Activated naive CD8-positive, alpha-beta T cell treated with anti-CD3 and anti-CD28 coated beads, Interleukin-2, amount 50 U/mL, for 16 hours (primary cell): ENCODE measurements at places on chromosomes 2 and 18.

- DNase-seq, result no peak
Observed at GRCh38 chr18:55407774-55408535, 180.0 kb downstream of the TCF4 start.

- DNase-seq, result no peak
Observed at GRCh38 chr2:18762667-18763066, 173.3 kb upstream of the NT5C1B start.

DNA sequence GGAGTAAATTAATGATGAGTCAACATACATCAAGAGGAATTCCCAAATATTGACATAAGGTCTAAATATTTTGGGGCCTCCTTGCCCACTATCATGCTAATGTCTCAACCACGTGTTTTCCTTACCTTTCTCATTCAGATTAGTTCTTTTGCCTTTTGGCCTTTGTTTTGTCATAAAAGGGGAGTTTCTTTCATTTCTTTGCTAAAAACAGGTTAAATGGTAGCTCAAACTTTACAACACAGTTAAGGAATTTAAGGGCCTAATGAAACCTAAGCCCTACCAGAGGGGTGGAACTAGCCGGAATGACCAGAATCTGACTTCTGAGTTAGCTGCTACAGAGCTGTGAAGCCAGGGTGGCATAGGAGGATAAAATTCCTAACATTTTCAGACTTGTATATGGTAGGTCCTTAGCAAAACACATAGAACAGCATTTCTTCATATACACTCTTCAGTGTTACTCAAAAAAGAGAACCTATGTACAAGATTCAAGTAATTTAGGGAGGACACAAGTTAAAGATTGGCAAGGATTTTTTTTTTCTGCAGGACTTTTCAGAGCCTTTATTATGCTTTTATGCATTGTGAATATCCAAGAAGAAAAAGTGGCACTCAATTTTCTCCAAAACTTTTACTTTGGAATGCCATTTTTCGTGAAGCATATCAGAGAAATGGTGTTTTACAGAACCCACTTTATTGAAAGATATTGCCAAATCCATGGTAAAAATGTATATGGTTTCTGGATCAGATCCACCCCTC is 633.1 kb downstream of the ARHGAP15 start:
- DNase-seq, result no peak

GRCh38 chr2:195575879-195576401 is 81.1 kb upstream of the SLC39A10 start:
- no peak for DNase-seq

DNA sequence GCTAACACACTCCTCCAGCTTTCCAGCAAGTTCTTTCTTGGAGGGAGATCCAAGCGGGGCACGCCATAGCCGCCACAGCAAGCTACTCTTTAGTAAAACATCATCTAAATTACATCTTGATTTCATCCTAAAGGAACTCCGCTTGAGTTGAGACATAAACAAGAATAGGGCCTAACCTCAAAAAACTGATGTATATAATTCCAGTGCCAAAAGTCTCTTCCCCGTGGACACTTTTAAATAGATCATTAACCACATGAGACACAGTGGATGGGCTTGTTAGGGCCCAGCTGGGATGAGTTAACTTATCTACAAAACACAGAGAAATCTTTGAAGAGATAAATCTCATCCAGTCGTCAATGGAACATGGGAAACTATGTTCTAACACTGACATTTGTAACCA is 20.8 kb upstream of the MLPH start:
- DNase-seq, result no peak

- DNase-seq, result no peak
Observed at GRCh38 chr2:215357660-215358059, 45.8 kb downstream of the ATIC start.

DNA sequence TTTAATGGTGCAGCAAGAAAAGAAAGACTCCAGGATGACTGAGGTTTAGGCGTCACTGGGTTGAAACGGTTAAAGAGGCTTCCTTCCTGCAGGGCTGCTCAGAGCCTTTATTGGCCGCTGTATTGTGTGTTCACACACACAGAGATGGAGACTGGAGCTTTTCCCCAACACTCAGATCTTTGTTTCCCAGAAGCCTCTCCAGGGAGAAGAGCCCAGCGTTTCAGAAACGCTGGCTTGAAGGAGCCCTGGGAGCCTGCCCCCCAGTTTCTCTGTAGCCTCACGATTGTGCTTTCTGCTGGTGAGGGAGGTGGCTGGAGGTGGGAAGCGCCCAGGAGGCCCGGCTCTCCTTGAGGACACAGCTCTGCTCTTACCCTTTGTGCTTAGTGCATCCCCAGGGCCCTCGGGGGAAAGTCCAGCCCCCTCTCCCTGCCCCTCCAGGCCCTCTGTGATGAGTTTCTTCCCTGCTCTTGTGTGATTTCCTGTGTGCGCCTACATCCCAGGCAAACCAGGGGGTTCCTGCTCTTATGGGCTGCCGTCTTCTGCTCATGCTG is 37.1 kb downstream of the RRM2 start:
- DNase-seq, result no peak

- DNase-seq, result no peak
Observed at GRCh38 chr2:238518172-238518820, 91.6 kb downstream of the ASB1 start.

DNA sequence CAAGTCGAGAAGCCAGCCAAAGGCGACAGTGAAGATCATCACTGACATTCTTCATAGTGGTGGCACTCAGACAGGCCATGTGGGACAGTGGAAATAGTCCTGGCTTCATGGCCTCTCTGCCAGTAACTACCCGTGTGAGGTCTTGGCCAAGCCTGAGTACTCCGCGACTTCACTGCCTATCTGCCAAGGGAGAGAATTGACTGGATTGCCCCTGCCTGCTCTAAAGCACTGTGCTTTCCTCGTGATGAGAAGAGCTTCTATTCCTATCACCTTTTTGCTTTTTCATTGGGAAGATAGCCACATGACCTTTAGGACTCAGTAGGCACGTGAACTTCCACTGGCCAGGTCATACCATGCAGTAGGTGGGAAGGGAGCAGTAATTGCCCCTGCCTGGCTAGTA is 239.3 kb downstream of the HAUS1 start:
- DNase-seq, result no peak

DNA sequence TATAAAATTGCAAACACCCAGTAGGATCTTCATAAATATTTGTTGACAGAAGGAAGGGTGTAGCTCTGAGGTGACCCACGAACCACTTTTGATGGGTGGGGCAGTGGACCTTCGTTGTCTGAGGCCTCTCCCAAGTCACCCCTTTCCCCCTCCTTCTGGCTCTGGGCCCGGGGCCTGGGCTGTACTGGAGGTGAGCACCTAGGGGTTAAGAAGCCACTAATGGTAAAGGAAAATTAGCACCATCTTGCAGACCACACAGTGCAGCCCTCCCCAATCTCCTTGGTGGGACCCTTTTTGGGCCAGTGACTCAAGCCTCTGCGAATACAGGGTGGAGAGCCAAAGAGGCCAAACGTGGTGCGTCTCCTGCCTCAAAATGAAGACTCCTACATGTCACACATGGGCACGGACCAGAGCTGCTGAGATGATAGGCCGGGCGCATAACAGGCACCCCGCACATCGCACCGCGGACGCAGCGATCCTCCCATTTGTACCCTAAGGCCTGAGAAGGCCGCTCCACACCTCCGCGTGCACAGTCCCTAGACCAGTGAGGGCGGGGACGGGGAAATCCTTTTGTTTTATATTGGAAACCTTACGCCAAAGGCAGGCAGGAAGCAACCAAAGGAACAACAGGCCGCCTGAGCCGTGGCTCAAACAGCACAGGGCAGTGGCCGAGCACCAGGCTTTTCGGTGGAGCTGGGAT is 31.9 kb upstream of the ATP6V1B1 start:
- DNase-seq, result no peak

DNA sequence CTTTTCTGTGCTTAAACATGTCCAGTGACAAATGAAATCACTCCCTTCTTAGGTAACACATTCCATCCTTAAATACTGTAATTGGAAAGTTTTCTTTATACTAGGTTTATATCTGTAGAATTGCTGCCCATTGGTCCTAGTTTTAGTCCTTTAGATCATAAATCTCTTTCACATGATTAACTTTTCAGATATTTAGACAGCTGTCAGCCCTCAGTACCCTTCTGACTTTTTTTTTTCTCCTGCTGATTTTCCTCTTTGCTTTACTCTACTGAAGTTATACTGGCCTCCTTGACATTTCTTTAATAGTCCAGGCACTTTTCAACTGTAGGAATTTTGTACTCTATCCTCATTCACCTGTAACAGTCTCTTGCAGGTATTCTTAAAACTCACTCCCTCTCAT is 28.9 kb downstream of the RBBP8 start:
- DNase-seq, result no peak

- no peak for DNase-seq
Observed at GRCh38 chr2:64196963-64197362, 52.7 kb upstream of the PELI1 start.

DNA sequence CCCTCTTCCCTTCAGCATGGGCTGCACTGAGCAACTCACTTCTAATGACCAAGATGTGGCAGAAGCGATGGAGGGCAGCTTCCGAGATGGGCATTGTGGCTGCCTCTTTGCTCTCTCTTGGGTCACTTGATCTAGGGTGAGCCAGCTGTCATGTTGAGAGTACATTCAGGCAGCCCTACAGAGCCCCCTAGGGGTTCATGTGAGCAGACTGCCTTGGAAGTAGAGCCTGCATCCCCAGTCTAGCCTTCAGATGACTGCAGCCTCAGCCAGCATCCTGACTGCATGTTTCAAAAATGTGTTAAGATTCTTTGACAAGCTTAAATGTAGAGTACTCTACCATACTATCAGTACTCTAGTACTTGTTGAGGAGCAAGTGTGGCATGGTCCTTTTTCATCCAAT is 143.9 kb downstream of the NCK2 start:
- no peak for DNase-seq

- DNase-seq, result no peak
Observed at GRCh38 chr2:226694586-226695284, 104.9 kb downstream of the IRS1 start.

DNA sequence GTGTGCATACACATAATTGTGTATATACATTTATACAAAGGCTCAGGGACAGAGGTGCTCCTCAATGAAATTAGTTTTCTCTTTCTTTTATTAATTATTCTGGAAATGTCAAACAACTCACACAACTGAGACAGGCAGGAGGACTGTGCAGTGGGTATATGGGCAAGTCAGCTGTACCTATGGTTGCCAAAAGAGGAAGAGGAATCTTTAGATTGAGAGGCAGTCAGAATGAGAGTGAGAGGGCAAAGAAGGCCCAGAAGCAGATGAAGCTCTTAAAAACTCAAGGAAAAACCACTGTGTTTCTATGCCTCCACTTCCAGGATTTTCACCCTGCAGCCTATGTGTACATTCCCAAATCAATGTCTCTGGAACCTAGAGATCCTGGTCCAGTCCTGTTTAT is 79.1 kb downstream of the CACNB4 start:
- no peak for DNase-seq

DNA sequence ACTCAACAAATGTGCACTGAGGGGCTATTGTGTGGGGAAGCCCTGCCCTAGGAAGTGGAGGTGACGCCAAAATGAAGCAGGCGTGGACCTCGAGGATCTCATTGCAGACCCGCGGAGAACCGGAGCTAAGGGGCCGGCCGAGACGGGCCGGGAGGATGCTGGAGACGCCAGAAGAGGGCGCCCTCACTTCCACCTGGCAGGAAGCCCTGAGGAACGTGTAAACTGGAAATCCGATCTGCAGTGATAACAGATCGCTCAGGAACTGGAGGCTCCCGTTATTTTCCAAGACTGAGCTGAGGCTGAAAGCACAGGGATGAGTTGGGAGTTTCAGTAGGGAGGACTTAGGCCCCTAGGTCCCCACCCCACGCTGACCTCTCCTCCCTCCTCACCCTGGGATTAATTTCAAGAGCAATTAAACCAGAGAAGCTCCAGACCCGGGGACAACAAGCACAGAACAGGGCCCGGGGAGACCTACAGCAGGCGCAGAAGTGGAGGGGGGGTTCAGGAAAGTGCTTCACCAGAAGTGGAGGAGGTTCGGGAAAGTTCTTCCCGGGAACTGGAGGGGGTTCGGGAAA is 7.7 kb upstream of the COL6A3 start:
- peak; percentile 50 for DNase-seq

- DNase-seq, result no peak
Observed at GRCh38 chr2:174615871-174616436, 18.4 kb upstream of the WIPF1 start.

GRCh38 chr18:77344786-77345500 is 95.3 kb downstream of the GALR1 start:
- DNase-seq, result no peak

DNA sequence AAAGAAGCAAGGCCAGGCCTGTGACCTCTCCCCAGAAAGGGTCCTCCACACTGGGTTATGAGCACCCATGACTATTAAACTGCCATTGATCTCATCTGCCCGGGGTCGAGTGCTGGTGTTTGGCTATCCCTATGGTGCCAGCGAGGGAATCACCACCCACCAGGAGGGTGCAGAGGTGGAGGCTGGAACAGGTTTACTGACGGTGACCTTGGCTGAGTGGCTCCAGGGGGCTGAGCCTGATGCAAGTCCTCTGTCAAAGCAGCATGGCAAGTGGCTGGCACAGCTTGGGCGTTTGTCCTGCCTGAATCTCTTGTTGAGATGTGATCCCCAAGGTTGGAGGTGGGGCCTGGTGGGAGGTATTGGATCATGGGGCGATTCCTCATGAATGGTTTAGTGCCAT is 196.4 kb upstream of the HDAC4 start:
- no peak for DNase-seq

DNA sequence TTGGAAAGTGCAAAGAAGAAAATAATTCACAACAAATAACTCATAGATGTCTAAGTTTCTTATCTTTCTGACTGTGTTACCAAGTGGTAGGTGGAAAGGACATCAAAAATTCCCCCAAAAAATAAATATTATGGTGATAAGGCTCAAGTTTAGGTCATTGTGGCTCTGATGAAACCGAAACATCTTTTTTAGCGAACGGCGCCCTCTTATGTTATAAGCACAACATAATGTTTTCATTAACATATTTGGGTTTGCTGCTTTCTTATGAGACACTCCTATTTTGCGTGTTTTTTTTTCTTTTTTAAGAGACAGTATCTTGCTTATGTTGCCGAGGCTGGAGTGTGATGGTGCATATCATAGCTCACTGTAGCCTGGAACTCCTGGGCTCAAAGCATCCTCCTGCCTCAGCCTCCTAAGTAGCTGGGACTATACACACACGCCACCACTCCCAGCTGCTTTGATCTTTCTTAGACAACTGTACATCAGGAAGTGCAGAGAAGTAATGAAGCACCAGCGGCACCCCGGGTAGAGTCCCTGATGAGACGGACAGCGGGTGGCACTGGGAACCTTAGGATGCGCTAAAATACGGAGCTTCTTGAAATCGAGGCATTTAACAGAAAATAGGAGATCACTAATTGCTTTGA is 38.5 kb upstream of the SLC35G4 start:
- DNase-seq, result no peak
